Effector CD8-positive, alpha-beta T cell (primary cell): ENCODE measurements at places on chromosomes 3 and 15.

DNA sequence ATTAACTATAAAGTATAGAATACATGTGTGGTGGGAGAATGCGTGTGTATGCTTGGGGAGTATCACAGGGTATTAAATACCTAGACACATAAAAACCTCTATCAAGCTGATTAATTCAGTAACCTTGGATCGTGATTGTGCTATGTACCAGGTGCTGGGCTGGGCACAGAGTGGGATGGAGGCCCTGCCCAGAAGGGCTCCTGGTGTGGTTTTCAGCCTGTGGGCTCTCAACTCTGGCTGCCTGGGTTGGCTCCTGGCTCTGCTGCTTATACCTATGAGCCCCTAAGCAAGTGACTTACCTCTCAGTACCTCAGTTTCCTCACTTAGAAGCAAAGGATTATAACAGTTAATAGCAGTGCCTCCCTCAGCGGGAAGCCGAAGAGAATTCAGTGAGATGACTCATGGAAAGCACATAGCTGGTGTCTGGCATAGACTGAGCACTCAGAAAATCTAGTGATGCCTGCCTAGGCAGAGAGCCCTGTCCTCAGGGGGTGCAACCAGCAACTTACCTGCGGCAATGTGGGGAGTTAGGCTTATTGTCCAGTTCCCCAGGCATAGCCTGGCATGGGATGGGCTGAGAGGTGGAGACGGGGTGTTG, 90.6 kb upstream of the MYZAP start:
- DNase-seq: no peak

DNA sequence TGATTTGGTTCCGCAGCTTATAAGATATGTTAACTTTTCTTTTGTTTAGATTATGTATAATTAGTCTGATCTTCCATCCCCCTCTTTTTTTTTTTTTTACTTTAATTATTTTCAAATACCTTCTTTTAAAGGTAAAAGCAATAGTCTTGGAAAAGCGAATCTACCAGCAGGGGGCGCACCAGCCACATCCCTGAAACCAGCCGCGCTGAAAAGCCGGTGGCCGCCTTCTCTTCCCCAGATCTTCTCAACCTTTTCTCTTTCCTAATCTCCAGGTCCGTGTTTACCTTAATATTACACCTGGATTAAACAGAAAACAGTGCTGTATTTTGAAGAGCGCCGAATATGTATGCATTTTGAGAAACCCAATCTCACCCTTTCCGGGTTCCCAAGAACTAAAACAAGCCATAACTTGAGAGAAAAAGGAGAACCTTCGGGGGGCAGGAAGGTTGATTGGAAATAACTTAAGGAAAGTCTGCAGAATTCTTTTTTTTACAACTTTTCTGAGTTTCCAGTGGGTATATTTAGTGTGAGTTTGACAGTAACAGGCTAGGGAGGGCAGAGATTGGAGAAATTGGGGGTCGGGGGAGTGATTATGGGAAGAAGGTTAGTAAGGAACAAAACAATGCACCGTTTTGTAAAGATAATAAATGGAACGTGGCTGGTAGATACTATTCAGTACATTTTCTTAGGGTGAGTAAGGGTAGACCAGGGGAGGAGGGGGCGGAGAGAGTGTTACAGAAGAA, 2.0 kb upstream of the SOX2 start:
- DNase-seq: peak; percentile 24

GRCh38 chr3:53030619-53031449, 15.0 kb downstream of the SFMBT1 start:
- no peak for DNase-seq

DNA sequence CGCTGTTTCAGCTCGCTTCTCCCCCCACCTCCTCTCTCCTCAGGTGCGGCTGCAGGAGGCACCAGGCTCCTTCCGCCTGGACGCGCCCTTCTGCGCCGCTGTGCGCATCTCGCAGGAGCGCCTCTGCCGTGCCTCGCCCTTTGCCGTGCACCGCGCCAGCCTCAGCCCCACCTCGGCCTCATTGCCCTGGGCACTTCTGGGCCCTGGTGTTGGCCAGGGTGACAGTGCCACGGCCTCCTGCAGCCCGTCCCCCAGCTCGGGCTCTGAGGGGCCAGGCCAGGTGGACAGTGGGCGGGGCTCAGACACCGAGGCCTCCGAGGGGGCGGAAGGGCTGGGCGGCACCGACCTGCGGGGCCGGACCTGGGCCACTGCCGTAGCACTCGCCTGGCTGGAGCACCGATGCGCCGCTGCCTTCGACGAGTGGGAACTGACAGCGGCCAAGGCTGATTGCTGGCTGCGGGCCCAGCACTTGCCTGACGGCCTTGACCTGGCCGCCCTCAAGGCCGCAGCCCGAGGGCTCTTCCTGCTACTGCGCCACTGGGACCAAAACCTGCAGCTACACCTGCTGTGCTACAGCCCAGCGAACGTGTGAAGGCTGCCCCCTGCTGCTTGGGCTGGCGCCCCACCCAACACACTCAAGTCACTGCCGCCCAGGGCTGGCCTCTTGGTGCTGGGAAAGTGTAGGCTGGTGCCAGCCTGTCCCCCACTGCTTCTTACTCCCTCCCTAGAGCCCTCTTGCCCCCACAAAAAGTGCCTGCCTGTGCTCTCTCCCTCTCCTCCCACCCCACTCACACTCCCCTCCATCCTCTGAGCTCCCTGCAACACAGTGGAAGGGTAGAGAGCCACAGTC, 7.1 kb downstream of the ALG3 start:
- no peak for DNase-seq

- no peak for DNase-seq
Measured at GRCh38 chr3:169552533-169552932, 111.0 kb downstream of the MECOM start.

GRCh38 chr3:184691397-184692231, 20.2 kb downstream of the MAGEF1 start:
- DNase-seq: no peak

- DNase-seq: no peak
Measured at GRCh38 chr3:187210545-187211327, 13.4 kb downstream of the RTP1 start.
